ENCODE measurements at places on chromosomes 3 and 15.

DNA sequence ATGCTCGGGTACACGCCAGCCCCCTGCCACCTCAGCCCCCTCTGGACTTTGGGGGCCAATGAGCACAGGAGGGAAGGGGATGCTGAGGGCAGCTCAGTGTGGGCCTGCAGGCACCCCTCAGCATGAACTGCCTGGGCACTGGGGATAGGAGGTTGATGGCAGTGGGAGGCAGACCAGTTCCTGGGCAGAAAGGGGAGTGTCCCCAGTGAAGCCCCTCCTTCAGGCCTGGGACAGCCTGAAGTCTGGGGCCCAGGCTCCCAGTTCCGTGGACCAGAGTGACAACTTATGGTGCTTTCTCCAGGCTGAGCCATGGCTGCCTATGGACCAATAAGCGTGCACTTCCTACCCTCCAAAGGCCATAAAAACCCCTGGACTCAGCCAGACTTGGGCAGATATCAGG, 63.3 kb upstream of the IMPG2 start:
- DNase-seq, result no peak

DNA sequence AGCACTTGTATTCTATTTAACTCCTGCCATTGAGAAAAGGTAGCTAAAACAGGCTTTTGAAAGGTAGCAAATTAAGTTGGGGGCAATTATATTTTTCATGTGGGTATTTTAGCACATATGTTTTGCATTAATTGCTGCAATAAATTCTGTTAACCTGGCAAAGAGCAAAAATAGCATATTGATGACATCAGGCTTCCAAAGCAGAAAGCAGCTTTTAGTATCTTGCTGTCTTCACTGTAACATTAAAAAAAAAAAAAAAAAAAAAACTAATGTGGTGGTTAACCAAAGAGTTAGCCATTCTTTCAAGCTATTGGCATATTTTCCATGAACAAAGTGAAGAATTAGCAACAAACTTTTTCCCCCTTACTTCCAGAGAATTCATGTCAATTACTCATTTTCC, 9.1 kb downstream of the EPHA3 start:
- DNase-seq, result no peak

GRCh38 chr3:113714702-113715101, 18.3 kb upstream of the USF3 start:
- DNase-seq, result no peak

GRCh38 chr3:197801891-197802778, 11.1 kb downstream of the LRCH3 start:
- no peak for DNase-seq

DNA sequence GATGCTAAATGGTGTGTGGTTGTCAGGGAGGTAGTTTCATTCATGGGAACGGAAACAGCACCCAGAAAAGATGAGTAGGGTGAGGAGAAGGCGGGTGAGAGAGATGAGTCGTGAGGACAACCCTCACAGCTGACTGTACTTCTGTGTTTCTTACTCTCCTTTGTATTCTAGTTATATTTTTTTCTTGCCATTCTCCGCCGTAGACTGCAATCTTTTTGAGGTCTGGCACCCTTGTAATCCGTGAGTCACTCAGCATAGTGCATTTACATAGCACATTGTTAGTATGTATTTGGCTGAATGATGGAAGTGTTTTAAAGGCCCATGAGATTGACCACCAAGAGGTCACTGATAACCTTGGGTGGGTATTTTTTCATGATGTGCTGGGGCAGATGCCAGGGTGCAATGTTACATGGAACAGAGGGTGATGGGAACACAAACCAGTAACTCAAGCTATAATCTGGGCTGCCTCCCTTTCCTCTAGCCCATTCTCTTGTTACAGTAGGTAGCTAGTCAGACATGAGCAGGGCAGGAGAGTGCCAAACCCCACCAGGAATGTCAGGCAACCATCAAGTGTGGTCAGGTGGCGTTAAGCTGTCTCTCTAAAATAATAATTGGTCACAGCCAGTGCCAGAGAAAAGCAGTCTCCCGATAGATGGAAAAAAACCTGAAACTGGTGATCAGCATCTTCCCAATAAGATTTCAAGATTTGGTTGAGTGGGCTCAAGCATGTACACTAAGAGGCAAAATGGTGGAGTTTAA, 18.8 kb upstream of the DGKG start:
- no peak for DNase-seq

GRCh38 chr15:74006774-74007639, 12.5 kb downstream of the PML start:
- no peak for DNase-seq

DNA sequence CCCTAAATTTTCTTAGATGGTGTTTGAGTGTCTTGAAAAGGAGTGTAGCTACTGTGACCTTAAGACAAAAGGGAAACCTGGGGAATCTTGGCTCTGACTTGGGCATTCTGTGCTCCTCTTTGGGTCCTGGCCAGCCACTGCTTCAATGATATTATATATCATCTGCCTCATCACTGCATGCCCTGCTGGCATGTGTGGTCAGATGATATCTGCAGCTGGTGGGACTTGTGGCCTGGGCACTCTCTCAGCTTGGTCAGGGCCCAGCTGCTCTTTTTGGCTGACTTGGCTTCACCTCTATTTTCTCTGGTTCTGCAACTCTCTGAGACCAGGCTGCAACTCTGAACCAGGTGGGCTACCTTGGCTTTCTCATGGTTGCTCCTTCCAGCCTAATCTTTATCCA, 446.1 kb upstream of the RARB start:
- no peak for DNase-seq

DNA sequence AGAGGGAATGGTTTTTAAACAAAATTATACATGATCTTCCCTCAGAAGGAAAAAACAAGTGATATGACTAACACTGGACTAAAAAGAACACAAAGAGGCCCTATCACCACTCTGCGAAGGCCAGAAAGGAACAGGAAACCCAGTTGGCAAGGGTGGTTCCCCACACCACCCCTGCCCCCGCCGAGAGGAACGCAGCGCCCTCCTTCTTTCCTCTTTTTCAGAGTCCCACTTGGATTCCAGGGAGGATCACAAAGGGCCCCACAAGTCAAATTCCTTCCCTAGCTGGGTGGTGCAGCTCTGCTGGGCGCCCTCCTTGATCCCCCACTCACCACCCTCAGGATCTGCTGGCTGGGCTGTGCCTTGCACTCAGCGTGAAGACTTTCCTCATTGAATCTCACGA, 29.8 kb downstream of the PLA1A start:
- DNase-seq, result no peak

DNA sequence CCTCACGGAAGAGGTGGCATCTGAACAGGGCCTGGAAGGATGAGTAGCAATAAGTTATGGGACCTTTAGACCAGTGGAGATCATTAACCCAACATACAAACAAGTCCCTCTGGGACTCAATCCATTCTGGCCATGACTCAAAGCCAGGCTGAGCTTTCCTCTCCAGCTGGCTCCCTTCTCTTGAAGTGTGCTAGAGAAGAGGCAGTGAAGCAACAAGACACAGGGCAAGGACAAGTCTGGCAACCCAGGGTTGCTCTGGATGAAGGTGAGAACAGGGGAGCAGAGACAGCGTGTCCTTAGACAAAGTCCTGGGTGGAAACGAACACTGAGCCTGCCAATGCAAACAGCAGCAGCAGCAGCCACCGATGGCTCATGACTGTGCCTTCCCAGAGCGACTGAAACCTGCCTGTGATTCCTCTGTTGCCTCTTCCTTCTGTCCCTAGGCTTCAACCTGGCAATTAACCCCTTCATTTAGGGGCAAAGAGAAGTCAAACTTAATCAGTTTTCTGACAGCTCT, 86.8 kb downstream of the BDH1 start:
- no peak for DNase-seq

GRCh38 chr3:55481744-55482495, 5.2 kb downstream of the WNT5A start:
- DNase-seq, result no peak
